Diencephalon (tissue), 1 donor: ENCODE measurements at places on chromosomes 1 and 21. TPM values are rescaled to one million over a fixed set of nuclear protein-coding genes. Genes with fewer than 3 reads are reported as not detected.

The GJA9 gene
- total RNA-seq = not detected

The GABRD gene
- total RNA-seq = 1.2 TPM

The KIF2C gene
- total RNA-seq = 6.5 TPM

The SMCP gene
- total RNA-seq = not detected

The NCSTN gene
- 41.1 TPM for total RNA-seq

The MYBPH gene
- total RNA-seq = not detected

The OR2L13 gene
- total RNA-seq = 5.5 TPM

The TRAF3IP3 gene
- 0.46 TPM for total RNA-seq

The FGR gene
- 1.4 TPM for total RNA-seq

The TMCO1 gene
- 64.1 TPM for total RNA-seq
